ENCODE measurements at places on chromosomes 3 and 15. TPM values are rescaled to one million over a fixed set of nuclear protein-coding genes. Genes with fewer than 3 reads are reported as not detected.

Gene GLDN
- total RNA-seq = not detected

- DNase-seq = no peak
Measured at GRCh38 chr15:87549296-87549695, 707.2 kb downstream of the NTRK3 start.

DNA sequence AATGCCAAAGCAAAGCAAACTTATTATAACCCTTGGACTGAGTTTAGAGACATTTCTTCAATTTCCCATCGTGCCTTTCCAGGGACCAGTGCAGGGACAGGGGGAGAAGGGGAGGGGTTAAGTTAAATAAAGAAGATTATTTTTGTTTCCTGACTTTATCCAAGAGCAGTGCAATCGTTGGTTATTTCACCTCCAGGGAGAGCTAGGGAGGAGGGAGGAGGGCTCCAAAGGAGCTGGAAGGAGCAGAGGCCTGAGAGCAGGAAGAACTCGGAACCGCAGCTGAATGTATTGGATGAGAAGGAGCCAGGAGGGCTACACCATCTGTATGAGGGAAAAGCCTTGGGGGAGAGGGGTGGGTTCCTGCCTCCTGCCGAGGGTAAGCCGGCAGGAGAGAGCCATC is 20.7 kb downstream of the HAPLN3 start:
- DNase-seq = no peak

- DNase-seq = peak; percentile 39
Measured at GRCh38 chr15:48176112-48176511, 2.0 kb downstream of the MYEF2 start.

Gene TOPBP1
- total RNA-seq = 93.9 TPM

Gene SUSD5
- not detected for total RNA-seq

Gene SLC27A2
- not detected for total RNA-seq

GRCh38 chr3:40292637-40293349 is 16.7 kb upstream of the EIF1B start:
- no peak for DNase-seq

GRCh38 chr15:58459560-58459959 is 27.8 kb downstream of the LIPC start:
- DNase-seq = no peak

DNA sequence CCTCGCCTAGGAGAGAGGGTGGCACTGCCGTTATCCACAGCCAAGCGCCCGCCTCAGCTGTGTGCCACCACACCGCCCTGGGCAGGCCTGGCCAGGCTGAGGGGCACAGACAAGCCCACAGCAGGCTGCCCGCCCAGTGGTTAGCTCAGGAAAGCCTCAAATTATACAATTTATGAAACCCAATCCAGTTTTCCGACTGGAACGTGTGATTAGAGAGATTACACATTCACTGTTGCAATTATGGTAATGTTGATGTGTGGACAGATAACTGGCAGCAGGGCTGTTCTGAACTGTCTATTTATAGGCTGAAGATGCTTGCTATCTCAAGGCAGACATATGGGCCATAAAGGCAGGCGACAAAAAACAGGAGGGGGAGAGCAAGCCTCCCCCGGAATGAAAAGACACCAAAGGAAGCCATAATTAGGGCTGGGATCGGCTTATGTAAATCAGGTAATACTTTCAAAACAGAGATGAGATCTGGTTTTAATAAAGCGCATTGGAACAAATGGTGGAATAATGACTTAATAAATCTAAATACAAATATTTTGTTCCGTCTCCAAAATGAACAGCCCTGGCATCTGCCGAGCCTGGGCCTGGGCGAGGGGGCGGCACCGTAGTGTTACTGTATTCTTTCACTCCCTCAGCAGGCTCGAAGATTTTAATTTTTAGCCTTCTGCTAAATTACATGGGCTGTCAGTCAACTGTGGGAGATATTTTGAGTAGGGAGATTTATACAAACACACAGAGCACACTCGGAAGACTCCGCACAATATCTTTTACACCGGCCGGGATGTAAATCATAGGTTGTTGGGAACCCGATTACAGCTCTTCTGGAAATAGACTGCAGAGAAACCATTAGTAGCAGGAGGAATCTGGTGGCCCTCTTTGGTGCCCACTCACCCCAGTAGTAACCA is 103.1 kb upstream of the TLE3 start:
- peak; percentile 84 for DNase-seq

Gene GATM
- 29.0 TPM for total RNA-seq

Gene APBA2
- not detected for total RNA-seq

DNA sequence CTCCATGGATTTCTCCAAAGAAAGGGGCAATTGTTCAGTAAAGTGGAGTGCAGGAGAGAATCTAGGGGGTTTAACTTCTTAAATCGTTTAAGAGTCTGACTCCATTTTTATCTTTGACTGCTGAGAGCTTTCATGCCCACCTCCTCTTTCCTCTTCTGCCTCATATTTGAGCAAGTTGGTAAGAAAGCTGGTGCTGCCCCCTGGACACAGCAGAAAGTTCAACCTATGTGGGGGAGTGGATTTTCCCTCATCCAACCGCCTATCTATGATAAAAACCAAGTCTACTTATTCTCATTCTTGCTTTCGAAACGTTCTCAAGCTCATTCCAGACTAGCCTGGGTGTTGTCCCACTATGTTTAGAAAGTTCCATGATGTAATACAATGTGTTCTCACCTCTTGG is 26.0 kb downstream of the HHLA2 start:
- DNase-seq = peak; percentile 59

DNA sequence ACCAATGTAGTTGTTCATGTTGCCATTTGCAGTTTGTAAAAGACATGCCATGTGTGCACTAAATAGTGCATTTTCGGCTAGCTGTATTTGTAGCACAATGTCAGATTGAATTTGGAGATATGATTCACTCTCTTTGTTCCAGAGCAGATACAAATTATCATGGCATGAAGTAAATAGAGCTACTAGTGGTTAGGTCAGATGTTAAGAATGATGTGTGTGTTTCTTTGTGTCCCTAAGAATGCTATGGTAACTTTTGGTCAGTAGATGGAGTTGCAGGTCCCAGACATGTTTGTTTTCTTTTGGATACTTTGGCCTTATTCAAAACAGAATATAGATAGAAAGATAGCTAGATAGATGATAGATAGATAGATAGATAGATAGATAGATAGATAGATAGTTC is 595.8 kb downstream of the NLGN1 start:
- no peak for DNase-seq

DNA sequence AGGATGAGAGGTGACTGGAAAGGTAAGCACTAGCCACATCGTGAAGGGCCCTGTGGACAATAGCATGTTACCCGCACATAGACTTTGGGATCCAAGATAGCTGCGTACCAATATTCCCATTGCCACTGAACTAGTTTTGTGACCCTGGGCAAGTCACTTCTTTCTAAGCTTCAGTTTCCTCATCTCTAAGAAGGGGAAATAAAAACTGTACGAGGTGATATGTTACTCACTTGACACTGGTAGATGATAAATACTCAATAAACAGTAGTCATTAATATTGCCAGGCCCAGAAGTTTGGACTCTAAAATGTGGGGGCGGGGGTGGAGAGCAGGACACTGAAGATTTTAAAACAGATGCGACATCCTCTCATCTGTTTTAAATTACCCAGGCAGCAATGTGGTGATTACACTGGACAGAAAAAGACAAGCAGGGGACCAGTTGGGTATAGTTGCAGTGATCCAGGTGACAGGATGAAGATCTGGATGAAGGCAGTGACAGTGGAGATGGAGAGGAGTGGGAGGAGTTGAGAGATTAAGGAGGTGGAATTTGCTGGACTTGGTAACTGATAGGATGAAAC is 2.5 kb downstream of the ATG7 start:
- DNase-seq = no peak

Data from Karpas-422 (cell line).